Osteoblast (primary cell): ENCODE measurements at places on chromosomes 11 and 22. TPM values are rescaled to one million over a fixed set of nuclear protein-coding genes. Genes with fewer than 3 reads are reported as not detected.
A peak's percentile ranks its signal among the peaks of the same experiment; 100 is the strongest.

- no peak overlapping the region for H3K27ac ChIP-seq
- H3K27me3 ChIP-seq = no peaks in the 10 kb centered on the region
- H3K4me1 ChIP-seq = no peaks in the 10 kb centered on the region
- H3K36me3 ChIP-seq = no peaks in the 10 kb centered on the region
- peak; percentile 5 for DNase-seq
Observed at GRCh38 chr22:49444781-49445180, 382.9 kb downstream of the BRD1 start.

DNA sequence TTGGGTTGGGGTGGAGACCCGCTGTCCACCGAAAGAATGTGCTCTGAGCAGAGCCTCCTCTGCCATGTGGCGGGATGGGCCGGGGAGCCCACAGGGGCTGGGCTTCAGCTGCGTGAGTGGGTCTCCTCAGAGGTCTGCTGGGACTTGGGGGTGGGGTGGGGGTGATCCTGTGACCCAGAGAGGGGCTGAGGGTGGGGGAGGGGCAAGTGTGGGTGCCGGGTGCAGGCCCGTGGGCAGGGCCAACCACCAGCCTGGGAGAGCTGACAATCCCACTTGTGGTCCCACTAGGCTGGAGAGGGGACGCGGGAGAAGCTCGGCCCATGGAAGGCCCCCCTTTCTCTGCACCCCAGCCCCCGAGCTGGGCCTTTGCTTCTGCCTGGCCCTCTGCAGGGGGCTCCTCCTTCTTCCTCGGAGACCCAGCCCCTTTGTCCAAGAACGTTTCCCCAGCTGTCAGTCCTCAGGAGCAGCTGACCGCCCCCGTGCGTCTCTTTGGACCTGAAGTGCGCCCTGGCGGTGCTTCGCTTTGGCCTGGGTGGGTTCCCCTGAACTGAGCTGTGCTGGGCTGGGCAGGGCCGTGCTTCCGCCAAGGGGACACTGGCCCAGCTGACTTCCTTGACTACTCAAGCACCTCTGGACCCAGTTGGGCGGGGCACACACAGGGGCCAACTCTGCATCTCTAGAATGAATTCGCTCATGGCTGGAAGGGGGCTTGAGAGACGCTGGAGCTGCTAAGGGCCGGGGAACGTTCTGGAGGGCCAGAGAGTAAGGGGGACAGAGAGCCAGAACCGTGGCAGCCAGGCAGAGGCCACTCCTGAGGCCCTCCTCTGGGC is 30.2 kb downstream of the OSBPL5 start:
- peak; percentile 66 for DNase-seq
- no peak overlapping the region for H3K27ac ChIP-seq
- H3K4me3 ChIP-seq = no peak overlapping the region
- H3K27me3 ChIP-seq = no peaks in the 10 kb centered on the region
- H3K4me1 ChIP-seq = no peaks in the 10 kb centered on the region

DNA sequence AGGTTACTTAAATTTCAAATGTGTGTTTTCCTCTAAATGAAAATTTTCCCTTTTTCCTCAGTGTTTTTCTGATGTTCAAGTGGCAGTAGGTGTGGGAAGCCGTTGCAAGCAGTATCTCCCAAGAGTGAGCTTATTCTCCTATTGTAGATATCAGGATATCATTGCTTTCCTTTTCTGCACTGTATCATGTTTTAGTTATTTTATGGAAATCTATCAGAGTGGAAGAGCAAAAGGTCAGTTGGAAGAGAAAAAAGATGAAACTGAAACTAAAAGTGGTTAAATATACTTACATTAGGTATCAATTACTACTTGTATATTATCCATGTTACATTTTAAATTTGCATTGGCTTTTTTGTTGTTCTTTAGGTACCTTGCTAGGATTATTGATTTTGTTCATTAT is 57.0 kb downstream of the PDE3B start:
- DNase-seq = no peak
- H3K4me3 ChIP-seq = no peak overlapping the region
- no peaks in the 10 kb centered on the region for H3K36me3 ChIP-seq
- H3K27me3 ChIP-seq = no peaks in the 10 kb centered on the region
- no peaks in the 10 kb centered on the region for H3K4me1 ChIP-seq

GRCh38 chr22:30212363-30212995 is 34.1 kb downstream of the LIF start:
- peak; percentile 93 for DNase-seq
- no peaks in the 10 kb centered on the region for H3K27me3 ChIP-seq
- H3K36me3 ChIP-seq = no peaks in the 10 kb centered on the region
- no peak overlapping the region for H3K4me3 ChIP-seq

DNA sequence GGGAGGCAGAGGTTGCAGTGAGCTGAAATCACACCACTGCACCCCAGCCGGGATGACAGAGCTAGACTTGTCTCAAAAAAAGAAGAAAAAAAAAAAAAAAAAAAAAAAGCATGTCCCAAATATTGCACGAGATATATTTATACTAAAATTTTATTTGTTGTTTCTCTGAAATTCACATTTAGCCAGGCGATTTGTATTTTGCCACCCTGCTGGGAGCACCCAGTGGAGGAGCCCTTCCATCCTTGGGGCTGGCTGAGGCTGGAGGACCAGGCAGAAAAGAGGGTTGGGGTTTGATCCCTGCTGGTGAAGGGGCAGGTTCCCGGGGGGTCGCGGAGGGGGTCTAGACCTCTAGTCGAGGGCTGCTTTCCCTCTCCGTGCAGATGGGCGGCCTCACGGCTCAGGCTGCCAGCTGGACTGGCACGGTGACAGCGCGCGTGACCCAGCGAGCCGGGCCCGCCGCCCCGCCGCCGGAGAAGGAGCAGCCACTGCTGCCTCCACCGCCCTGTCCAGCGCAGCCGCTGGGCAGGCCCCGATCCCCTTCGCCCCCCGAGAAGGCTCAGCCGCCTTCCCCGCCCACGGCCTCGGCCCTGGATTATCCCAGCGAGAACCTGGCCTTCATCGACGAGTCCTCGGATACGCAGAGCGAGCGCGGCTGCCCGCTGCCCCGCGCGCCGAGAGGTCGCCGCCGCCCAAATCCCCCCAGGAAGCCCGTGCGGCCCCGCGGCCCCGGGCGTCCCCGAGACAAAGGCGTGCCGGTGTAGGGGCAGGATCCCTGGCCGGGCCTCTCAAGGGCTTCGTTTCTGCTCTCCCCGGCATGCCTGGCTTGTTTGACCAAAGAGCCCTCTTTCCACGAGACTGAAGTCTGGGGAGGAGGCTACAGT is 952 bp upstream of the CATSPERZ start:
- peak overlapping the region; percentile 64 for H3K4me3 ChIP-seq
- DNase-seq = peak; percentile 94
- peaks cover 10% of the 10 kb centered on the region for H3K4me1 ChIP-seq
- H3K36me3 ChIP-seq = no peaks in the 10 kb centered on the region

DNA sequence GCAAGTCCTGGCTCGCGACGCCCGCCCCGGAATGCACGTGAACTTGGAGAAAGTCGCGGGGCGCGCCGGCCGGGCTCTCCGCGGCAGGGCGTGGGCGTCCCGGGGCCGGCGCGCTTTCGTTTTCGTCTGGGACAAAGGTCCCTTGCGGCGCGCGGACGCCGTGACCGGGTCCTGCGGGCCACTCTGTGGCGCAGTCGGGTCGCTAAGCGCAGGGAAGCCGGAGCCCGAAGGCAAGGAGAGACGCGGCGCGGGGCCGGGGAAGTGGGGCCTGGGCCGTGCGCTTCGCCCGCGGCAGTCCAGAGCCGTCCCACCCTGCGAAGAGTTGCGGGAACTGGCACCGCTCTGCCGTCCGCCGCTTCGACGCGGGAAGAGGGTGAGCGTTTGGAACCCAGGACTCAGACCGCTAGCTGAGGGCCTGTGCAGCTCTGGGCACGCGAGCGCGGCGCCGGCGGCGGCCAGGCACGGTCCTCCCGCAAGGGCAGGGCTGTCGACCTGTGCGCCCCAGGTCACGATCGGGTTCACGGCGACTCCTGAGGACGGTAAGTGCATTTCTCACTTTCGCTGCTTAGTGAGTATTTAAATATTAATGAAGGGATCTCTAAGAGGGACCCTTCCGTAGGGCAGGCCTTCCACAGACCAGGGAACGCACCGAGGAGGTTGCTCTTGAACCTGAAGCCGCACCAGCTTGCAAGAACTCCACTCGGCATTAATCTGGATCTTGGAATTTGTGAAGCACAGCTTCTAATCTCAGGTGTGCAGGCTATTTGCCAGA is 78.0 kb upstream of the PPARA start:
- DNase-seq = peak; percentile 83
- H3K4me3 ChIP-seq = peak overlapping the region; percentile 80
- H3K27me3 ChIP-seq = no peaks in the 10 kb centered on the region
- H3K27ac ChIP-seq = peak overlapping the region; percentile 96
- H3K4me1 ChIP-seq = peaks cover 44% of the 10 kb centered on the region

DNA sequence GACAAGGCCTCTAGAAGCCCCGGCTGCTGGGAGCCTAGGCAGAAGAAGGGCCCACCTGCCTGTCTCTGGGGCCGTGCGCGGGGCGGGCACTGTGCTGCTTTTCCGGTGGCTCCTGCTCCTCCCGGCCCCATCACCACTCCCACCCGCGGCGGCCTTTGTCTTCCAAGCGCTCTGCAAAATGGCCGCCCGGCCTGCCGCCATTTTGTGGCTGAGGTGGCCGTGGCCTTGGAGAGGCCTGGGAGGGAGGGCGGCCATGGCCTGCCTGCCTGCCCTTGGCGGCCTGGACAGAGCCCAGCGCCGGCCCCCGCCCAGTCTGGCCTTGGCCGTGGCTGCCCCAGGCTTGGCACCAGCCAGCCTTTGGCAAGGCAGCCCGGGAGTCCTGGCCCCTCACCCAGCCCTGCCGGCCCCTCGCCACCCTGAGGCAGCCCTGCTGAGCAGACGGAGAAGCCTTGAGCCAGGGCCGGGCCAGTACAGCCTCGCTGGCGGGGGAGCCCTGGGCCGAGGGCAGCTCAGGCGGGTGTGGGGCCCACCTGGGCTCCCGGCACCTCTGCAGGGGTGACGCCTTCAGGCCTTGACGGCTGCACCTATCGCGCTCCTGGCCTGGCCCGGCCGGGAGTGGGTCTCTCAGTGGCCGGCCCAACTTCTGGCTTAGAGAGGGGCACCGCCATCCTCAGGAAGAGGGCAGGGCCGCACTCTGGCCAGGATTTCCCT is 46.0 kb upstream of the PPARA start:
- peak overlapping the region; percentile 75 for H3K27ac ChIP-seq
- peaks cover 73% of the 10 kb centered on the region for H3K4me1 ChIP-seq
- no peaks in the 10 kb centered on the region for H3K27me3 ChIP-seq
- DNase-seq = no peak
- H3K4me3 ChIP-seq = no peak overlapping the region
- H3K36me3 ChIP-seq = peaks cover 94% of the 10 kb centered on the region

DNA sequence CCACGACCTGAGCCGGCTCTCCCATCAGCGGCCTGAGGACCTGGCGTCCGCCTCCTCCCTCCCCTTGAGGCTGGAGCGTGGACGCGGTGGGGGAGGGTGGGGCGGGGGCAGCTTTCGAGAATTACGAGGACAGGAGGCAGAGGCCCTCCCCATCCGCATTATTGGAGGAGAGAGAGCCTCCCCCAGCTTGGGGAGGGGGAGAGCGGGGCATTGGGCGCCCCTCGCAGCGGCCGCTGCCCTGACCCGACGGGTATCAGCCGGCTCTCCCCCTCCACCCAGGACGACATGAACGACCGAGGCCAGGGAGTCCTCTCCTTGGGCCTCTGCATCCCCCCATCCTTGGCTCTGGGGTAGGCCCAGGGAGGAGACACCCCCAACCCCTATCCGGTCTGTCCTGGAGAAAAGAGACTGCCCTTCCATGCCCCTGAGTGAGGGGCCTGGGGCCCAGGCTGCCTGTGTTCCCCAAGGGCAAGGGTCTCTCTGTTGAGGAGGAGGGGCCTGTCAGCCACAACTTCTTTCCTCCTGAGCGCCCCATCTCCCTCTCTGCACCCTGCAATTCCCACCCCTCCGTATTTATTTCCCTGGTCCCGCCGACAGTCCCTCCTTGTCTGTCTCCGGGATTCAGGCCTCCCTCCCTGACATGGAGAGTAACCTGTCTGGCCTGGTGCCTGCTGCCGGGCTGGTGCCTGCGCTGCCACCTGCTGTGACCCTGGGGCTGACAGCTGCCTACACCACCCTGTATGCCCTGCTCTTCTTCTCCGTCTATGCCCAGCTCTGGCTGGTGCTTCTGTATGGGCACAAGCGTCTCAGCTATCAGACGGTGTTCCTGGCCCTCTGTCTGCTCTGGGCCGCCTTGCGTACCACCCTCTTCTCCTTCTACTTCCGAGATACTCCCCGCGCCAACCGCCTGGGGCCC is 495 bp downstream of the GPR137 start:
- peak overlapping the region; percentile 83 for H3K4me3 ChIP-seq
- H3K36me3 ChIP-seq = peaks cover 16% of the 10 kb centered on the region
- DNase-seq = peak; percentile 73
- H3K27me3 ChIP-seq = peaks cover 14% of the 10 kb centered on the region

- no peaks in the 10 kb centered on the region for H3K27me3 ChIP-seq
- peaks cover 20% of the 10 kb centered on the region for H3K4me1 ChIP-seq
- peak; percentile 62 for DNase-seq
- no peaks in the 10 kb centered on the region for H3K36me3 ChIP-seq
- no peak overlapping the region for H3K27ac ChIP-seq
Observed at GRCh38 chr22:32478994-32479393, 4.4 kb downstream of the FBXO7 start.

GRCh38 chr11:34162493-34162820 is 57.0 kb downstream of the NAT10 start:
- no peak overlapping the region for H3K4me3 ChIP-seq
- H3K27ac ChIP-seq = no peak overlapping the region
- peak; percentile 62 for DNase-seq
- H3K36me3 ChIP-seq = peaks cover 7% of the 10 kb centered on the region

- no peak for DNase-seq
- peaks cover 11% of the 10 kb centered on the region for H3K4me1 ChIP-seq
- H3K27ac ChIP-seq = no peak overlapping the region
- no peak overlapping the region for H3K4me3 ChIP-seq
Observed at GRCh38 chr11:125369808-125370207, 126.3 kb downstream of the FEZ1 start.

DNA sequence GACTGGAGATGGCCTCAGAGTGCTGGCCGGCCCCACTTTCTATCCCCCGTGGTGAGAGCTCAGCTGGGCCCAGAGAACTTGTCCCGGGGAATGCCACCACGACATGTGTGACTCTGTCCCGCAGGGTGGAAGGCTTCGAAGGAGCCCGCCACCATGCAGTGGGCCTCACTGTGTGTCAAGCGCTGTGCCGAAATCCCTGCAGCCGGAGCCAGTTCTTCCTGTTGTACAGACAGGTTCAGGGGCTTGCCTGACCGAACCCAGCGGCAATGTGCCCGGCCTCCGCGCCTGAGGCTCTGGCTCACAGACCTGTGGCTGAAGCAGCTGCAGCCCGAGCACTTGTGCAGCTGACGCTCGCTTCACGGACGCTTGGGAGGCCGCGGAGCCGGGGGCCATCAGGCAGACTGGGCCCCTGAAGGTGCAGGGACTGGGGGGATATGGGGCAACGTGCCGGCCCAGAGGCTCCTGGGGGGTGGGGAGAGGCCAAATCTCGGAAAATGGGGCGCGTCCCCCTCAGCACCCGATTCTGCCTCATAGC is 650 bp downstream of the PPM1F start:
- H3K36me3 ChIP-seq = no peaks in the 10 kb centered on the region
- H3K27me3 ChIP-seq = no peaks in the 10 kb centered on the region
- peak overlapping the region; percentile 28 for H3K27ac ChIP-seq
- peak overlapping the region; percentile 78 for H3K4me3 ChIP-seq

GRCh38 chr11:45833761-45834160 is 13.5 kb upstream of the CRY2 start:
- no peaks in the 10 kb centered on the region for H3K36me3 ChIP-seq
- DNase-seq = no peak
- peaks cover 34% of the 10 kb centered on the region for H3K27me3 ChIP-seq
- no peak overlapping the region for H3K27ac ChIP-seq
- H3K4me3 ChIP-seq = no peak overlapping the region
- H3K4me1 ChIP-seq = no peaks in the 10 kb centered on the region

MRGPRX3 gene
- total RNA-seq = not detected in 2 replicates

SLC15A3 gene
- 10.9 and 13.0 TPM in 2 replicates for total RNA-seq

FOSL1 gene
- 13.0 and 13.8 TPM in 2 replicates for total RNA-seq

FXYD6 gene
- total RNA-seq = not detected in 2 replicates

CLCF1 gene
- total RNA-seq = 6.2 and 6.9 TPM in 2 replicates

SYNGR1 gene
- 2.1 and 3.6 TPM in 2 replicates for total RNA-seq

NFRKB gene
- total RNA-seq = 15.2 and 18.9 TPM in 2 replicates

SLC43A3 gene
- 51.4 and 61.0 TPM in 2 replicates for total RNA-seq

CLTCL1 gene
- 28.6 and 29.7 TPM in 2 replicates for total RNA-seq
